Left ventricle myocardium superior (tissue), 1 donor: ENCODE measurements at places on chromosomes 3 and 15. TPM values are rescaled to one million over a fixed set of nuclear protein-coding genes. Genes with fewer than 3 reads are reported as not detected.

- DNase-seq: no peak
Measured at GRCh38 chr15:98009169-98009568, 48.7 kb downstream of the ARRDC4 start.

GRCh38 chr3:13483988-13484695, 4.0 kb downstream of the HDAC11 start:
- no peak for DNase-seq

- no peak for DNase-seq
Measured at GRCh38 chr3:7322957-7323669, 462.2 kb downstream of the GRM7 start.

The WHAMM gene
- 6.4 TPM for total RNA-seq

The PLSCR1 gene
- total RNA-seq: 23.6 TPM

DNA sequence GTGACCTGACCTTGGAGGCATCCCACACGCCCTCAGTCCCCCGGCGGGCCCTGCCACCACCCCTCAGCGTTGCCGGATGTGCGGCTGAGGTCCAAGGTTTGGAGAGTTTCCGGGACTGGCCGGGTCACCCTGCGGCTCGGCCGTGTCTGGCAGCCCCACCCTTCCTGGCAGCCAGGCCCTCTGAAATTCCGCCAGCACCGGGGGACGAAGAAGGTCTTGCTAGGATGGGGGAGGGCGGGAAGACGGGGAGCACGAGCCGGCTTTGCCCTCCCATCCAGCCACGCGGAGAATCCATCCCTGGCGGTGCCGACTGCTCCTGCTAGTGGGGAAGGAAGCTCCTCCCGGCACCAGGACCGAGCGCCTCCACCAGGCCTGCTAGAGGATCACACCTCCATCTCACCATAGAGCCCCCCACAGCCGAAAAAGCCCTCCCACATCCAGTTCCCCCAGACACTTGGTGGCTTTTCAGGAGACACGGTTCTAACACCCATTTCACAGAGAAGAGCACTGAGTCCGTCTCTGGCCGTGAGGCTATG, 81.5 kb downstream of the CPN2 start:
- DNase-seq: peak; percentile 92

The MYLK gene
- 9.5 TPM for total RNA-seq

GRCh38 chr15:38427380-38427779, 26.5 kb upstream of the FAM98B start:
- no peak for DNase-seq

The SAXO2 gene
- total RNA-seq: 2.6 TPM

The SLC28A1 gene
- total RNA-seq: 0.50 TPM

The CISH gene
- 10.2 TPM for total RNA-seq

The MYL3 gene
- 9,164 TPM for total RNA-seq

The SERPINI1 gene
- 5.1 TPM for total RNA-seq

The ZBTB11 gene
- 12.0 TPM for total RNA-seq

- DNase-seq: no peak
Measured at GRCh38 chr15:67766968-67767367, 58.3 kb upstream of the SKOR1 start.
